Naive thymus-derived CD8-positive, alpha-beta T cell (primary cell): ENCODE measurements at places on chromosomes 3 and 15.

- no peak for DNase-seq
Measured at GRCh38 chr3:111765136-111765535, 93.9 kb upstream of the PHLDB2 start.

DNA sequence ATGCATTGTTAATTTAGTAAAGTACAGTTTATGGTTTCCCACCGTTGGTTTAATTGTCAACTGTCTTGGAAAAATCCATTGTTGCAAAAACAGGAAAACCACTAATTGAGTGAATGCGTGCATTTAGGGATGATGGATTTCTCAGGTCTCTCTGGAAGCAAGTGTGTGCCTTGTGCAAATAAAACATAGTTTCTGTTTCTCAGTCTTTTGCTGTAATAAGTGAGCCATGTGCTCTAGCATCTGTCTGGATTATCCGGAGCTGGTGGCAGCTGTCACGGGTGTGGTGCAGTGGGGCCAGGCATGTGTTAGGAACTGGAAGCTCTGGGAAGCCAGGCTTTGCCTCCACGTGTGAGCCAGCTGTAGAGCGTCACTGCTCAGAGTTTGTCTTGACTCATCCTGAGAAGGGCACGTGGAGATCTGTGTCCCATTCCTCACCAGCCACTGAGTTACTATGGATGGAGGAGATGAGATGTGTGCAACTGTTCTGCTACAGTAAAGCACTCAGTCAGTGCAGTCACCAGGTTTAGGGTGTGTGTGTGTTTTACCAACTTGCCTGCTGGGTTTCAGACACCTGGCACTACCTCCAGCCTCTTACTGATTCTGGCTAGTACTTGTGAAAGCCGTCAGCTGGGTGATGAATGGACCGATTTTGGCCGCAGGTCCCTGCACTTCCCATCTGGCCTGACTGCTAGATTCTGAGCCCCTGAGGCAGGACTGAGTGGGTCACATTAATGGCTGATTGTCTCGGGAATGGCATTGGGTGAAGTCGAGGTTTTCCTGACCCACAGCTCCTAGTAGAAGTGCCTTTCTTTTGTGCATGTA is 7.2 kb downstream of the APBA2 start:
- no peak for DNase-seq

DNA sequence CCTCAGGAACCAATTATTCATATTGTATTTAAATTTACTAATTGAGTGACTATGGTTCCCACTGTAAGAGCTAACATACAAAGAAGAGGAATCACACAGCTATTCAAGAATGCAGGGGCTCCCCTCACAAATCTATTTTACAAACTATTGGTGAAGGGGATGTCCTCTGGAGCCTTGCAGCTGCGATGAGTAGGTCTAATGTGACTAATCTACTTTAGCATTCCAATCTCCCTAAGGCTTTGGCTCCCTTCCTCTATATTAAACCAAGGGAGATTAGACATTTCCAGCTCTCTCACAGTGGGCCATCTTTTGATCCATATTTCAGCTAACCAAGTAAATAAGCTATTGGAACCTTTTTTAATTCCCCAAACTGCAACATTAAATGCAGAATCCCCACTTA is 514.2 kb upstream of the BCHE start:
- DNase-seq = no peak

- no peak for DNase-seq
Measured at GRCh38 chr3:17980863-17981262, 238.4 kb upstream of the TBC1D5 start.

GRCh38 chr15:46703020-46703861 is 1014.1 kb upstream of the SEMA6D start:
- no peak for DNase-seq

DNA sequence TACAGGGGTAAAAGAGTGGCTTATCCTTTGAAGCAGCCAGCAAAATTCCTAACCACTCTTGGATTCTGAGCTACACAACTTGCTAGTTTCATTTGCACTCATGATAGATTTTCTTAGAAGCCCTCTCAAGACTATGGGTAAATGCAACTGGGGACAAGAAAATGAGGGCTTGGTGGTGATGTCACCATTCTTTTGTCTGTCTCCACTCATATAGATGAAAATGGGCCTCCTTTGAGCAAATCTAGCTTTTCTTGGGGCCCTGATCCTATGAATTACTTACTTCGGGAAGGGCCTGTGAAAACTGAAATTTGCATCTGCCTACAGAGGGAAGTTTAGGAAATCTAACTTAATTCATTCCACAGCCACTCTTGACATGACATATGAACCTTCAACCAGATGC is 486.3 kb downstream of the MAGI1 start:
- DNase-seq = no peak

- DNase-seq = no peak
Measured at GRCh38 chr3:37498126-37499039, 324.0 kb upstream of the LRRFIP2 start.

GRCh38 chr3:16203031-16203430 is 28.6 kb downstream of the GALNT15 start:
- DNase-seq = no peak

- DNase-seq = no peak
Measured at GRCh38 chr3:105842943-105843342, 25.9 kb downstream of the CBLB start.
